Psoas muscle (tissue), 8 donors: ENCODE measurements at places on chromosomes 3 and 15.

GRCh38 chr15:66846031-66846430 is 144.0 kb downstream of the SMAD6 start:
- no peak for DNase-seq

- no peak for DNase-seq
Measured at GRCh38 chr3:58672880-58673279, 6.3 kb upstream of the FAM3D start.

- no peak for DNase-seq
Measured at GRCh38 chr3:36903119-36903882, 41.6 kb downstream of the TRANK1 start.

DNA sequence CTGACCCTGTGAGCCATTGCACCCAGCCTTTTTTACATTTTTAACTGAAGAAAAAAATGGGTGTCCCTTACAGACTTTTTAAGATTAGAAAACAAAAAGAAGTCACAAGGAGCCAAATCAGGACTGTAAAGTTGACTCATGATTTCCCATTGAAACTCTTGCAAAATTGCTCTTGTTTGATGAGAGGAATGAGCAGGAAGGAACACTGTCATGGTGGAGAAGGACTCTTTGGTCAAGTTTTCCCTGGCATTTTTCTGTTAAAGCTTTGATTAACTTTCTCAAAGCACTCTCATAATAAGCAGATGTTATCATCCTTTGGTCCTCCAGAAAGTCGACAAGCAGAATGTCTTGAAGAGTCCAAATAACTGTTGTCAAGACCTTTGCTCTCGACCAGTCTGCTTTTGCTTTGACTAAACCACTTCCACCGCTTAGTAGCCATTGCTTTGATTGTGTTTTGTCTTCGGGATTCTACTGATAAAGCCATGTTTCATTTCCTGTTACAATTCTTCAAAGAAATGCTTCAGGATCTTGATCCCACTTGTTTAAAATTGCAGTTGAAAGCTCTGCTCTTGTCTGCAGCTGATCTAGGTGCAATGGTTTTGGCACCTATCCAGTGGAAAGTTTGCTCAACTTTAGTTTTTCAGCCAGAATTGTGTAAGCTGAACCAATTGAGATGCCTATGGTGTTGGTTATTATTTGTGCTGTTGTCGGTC is 369.4 kb downstream of the MAGI1 start:
- no peak for DNase-seq

- no peak for DNase-seq
Measured at GRCh38 chr3:100042166-100042981, 71.9 kb downstream of the FILIP1L start.

- DNase-seq = no peak
Measured at GRCh38 chr3:66592016-66592761, 91.4 kb upstream of the LRIG1 start.

DNA sequence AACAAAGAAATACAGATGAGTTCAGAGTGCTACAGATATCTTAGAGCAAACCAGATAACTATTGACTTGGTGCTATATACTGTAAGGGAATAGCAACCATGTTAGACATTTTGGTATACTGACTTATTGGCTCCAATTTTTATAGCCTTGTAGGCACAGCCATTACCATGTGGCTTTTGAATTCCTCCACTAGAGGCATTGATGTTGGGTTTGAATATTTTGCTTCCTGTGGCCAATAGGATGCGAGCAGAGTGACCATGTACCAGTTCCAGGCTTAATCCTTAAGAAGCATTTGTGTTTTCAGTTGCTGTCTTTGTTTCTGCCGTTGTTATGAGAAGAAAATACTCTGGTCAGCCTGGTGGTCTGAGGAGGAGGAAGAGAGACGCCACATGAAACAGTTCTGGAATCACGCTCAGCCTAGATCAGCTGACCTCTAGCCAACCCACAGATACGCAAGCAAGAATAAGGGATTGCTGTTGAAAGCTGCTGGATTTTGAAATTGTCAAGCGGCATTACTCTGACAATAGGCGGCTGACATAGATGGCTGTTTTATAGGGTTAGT is 109.4 kb upstream of the TNIK start:
- no peak for DNase-seq
